NCI-H748 treated with DMSO at 0.1 percent for 48 hours (cell line): ENCODE measurements at places on chromosomes 1 and 21.

DNA sequence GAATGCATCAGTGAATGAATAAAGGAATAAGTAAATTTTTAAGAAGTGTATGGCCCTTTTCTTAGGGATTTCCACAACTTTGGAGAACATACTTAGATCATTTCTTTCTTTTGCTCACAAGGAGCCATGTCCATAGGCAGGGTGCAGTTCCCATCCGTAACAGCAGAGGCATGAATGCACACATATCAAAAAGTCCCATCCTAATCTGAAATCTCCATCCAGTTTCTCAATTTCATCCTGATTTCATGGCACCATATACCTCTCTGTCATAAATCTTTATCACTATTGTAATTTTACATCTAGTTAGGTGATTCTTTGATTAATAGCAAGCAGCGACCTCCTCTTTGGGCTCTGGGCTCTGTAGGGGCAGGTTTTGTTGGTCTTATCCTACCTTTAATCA is 359.2 kb downstream of the RRAGC start:
- DNase-seq = no peak

GRCh38 chr1:235266325-235266724 is 61.7 kb downstream of the ARID4B start:
- peak; percentile 19 for DNase-seq

DNA sequence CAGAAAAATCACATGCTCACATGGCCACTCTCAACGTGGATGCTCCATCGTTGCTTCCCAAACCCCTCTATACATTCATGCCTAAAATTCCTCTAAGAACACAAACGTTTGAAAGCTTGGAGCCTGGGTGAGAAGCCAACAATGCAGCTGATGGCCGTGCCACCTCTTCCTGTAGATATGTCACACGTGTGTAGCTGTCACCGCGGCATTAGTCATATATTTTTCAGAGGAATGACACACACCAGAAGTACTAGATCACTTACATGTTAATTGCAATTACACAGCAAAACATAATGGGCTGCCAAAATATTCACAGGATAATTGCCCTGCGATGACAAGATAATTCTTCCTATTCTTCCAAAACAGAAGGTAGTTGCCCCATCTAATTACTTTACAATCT is 112.7 kb upstream of the BACE2 start:
- DNase-seq = no peak

DNA sequence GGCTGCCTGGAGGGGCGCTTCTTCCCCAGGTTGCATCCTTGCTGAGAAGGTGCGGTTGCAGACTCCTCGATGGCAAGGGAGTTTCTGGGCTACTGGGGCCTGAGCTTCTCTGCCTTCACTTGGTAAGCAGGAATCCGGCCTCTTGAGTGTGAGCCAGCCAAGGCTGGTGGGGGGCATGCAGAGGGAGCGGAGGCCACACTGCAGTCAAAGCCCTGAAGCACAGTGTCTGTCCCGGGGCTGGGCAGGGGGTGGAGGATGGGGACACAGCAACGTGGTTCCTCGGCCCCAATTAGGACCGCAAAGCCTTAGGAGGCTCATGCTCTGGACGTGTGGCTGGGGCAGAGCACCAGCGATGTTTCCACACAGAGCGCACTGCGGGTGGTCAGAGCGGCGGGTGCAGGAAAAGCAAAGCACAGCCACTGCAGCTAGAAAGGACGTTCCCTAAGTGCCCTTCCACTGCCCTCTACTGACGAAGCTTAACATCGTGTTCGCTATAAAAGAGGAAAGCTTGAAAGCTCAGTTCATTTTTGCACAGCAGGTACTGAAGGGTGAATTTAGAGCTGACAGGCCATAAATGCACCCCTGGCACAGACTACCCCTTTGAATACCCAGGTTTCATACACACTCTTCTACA is 60.7 kb upstream of the COG2 start:
- DNase-seq = no peak

- DNase-seq = no peak
Observed at GRCh38 chr1:115310581-115311473, 27.2 kb downstream of the NGF start.
